Colonic mucosa (tissue), 4 donors: ENCODE measurements at places on chromosomes 5 and 9. TPM values are rescaled to one million over a fixed set of nuclear protein-coding genes. Genes with fewer than 3 reads are reported as not detected.

TNFSF8 gene
- 0.88 TPM for total RNA-seq

MCTP1 gene
- 2.8 TPM for total RNA-seq

ADGRD2 gene
- total RNA-seq = not detected

GLIPR2 gene
- 33.1 TPM for total RNA-seq

PLAC8L1 gene
- total RNA-seq = not detected

NEURL1B gene
- 99.9 TPM for total RNA-seq

GZMA gene
- total RNA-seq = 5.7 TPM

TBC1D9B gene
- total RNA-seq = 136 TPM

CATSPER3 gene
- 0.85 TPM for total RNA-seq

PTGDS gene
- total RNA-seq = 26.1 TPM

HTR4 gene
- total RNA-seq = 7.5 TPM

NR2F1-AS1 gene
- total RNA-seq = 0.69 TPM

QRFP gene
- total RNA-seq = 0.77 TPM

PGM5 gene
- 48.6 TPM for total RNA-seq

STPG3 gene
- not detected for total RNA-seq

IL4 gene
- total RNA-seq = not detected

RANBP17 gene
- total RNA-seq = 9.4 TPM

HTR1A gene
- not detected for total RNA-seq

TGFBI gene
- 63.3 TPM for total RNA-seq

PTCD2 gene
- 4.4 TPM for total RNA-seq
